ENCODE measurements at places on chromosomes 16 and 17. TPM values are rescaled to one million over a fixed set of nuclear protein-coding genes. Genes with fewer than 3 reads are reported as not detected.

DNA sequence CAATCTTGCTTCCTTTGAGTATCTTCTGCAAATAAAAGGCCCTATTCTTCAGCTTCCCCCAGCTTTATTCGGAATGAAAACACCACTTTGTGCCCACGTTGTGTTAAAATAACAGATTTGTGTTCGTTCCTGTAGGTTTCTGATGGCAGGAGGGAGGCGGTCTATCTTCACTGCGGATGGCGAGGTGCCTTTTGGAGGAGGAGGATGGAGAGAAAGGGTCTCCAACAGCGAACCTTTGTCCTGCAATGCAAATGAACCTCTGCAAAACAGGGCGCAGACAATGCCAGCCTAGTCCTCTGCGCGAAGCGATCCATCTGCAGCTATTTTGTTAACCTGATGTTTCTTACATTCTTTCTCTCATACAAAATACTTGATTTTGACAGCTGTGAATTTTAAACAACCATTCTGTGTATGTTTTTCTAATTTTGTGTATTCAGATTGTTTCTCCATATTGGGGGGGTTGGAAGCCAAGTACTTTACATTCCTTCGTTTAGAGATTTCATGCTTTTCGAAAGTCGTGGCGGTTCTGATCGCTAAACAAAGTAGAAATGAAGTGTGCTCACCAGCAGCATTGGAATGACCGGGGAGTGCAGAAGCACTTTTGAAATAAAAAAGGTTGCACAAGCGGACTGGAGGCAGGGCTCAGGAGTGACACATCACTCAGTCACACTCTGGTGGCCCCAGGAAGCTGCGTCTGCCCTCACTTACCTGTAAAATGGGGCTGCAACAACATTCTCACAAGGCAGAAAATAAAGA is 279.0 kb upstream of the IRX5 start:
- DNase-seq = no peak

DNA sequence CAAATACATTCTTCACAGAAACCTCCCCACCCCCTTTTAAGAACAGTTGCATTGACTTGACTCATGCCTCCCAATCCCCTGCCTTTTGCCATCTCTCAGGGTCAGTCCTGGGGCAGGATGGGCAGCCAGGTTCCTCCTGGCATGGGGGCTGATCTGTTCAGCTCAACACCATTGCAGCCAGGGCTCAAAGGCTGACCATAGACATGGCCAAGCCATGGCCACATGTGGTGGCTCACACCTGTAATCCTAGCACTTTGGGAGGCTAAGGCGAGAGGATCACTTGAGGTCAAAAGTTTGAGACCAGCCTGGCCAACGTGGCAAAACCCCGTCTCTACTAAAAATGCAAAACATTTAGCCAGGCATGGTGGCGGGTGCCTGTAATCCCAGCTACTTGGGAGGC is 14.1 kb downstream of the ATP2C2 start:
- peak; percentile 28 for DNase-seq

TBC1D3E gene
- total RNA-seq = not detected

JPH3 gene
- 0.29 TPM for total RNA-seq

SEPTIN12 gene
- not detected for total RNA-seq

Measured in upper lobe of right lung (tissue), 1 donor.